Esophagus muscularis mucosa (tissue), 4 donors: ENCODE measurements at places on chromosomes 16 and 17. TPM values are rescaled to one million over a fixed set of nuclear protein-coding genes. Genes with fewer than 3 reads are reported as not detected.

GRCh38 chr17:6910987-6911603 is 79.6 kb upstream of the TEKT1 start:
- no peak for DNase-seq

- no peak for DNase-seq
Measured at GRCh38 chr16:73298562-73298961, 250.6 kb upstream of the ZFHX3 start.

DNA sequence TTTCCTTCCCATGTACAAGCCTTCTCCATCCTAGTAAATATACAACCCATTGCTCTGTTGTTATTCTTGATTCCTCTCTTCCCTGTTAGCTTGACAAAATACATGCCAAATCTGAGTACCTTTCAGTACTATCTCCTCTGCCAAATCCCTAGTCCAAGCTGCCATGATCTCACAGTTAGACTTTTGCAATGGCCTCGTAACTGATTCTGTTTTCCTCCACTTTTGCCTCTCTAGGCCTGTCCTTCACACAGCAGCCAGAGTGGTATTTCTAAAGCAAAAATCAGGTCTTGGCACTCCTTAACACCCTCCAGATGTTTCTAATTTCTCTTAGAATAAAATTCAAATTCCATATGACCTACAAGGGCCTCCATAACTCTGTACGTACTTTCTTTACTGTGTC is 153.0 kb upstream of the RBL2 start:
- DNase-seq = no peak

DNA sequence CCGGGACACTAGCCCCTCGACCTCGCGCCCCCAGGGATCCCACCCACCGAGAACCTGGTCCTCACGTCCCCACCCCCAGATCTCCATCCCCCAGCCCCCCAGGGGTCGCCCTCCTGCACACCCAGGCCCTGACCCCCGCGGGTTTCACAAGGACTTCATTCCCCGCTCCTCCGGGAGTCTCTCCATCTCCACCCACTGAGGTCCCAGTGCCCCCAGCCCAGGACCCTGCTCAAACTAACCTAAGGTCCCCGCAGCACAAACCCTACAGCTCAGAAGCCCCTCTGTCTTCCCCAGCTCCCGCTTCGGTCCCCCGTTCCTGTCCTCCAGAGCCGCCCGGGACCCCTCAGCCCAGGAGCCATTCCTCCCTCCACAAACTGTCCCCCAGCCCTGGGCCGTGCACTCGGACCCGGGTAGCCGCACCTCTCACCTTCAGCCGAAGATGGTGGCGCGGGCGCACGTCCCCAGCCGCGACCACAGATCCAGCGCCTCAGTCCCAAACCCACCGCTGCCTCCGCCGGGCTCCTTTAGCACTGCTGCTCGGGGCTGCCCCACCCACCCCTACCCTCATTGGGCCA is at the start of gene MYH10:
TSS of gene MYH10 (minus strand) at position 499 of the 575 bp plus-strand sequence. CDS start 7,479 bp downstream, outside the sequence.
- DNase-seq = no peak

DNA sequence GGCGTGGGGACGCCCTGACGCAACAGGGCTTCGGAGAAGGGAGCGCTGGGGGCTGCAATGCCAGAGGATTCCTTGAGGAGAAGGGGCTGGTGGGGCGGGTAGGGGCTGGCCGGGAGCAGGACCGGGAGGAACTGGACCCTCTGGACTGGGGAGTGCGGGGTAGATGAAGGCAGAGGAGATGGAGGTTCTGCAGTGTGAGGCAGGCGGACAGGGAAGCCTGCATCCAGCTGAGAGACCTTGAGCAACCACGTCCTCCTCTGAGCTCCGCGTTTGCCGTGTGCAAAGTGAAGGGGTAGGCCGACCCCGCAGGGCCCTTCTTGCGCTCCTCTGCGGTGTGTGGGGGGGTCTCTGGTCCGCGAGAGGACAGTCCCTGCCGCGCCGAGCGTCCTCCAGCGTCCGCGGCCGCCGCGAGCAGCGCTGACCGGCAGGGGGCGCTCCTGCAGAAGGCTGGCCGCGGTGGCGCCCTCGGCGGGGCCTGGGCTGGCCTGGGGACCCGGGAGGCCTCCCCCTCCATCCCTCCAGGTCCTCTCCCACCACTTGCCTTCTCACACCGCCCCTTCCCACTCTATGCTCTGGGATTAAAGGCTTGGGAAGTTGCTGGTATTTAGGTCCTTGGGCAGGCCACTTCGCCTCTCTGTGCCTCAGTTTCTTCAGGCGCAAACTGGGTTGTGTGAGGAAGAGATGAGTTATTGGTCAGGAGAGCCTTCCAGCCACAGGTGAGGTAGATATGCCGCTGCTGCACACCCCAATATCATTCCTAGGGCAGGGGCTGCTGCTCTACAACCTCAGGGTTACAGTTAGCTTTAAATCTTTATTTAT is 9.6 kb upstream of the WNT9B start:
- DNase-seq = no peak

- DNase-seq = no peak
Measured at GRCh38 chr17:58121925-58122324, 26.3 kb upstream of the OR4D1 start.

DNA sequence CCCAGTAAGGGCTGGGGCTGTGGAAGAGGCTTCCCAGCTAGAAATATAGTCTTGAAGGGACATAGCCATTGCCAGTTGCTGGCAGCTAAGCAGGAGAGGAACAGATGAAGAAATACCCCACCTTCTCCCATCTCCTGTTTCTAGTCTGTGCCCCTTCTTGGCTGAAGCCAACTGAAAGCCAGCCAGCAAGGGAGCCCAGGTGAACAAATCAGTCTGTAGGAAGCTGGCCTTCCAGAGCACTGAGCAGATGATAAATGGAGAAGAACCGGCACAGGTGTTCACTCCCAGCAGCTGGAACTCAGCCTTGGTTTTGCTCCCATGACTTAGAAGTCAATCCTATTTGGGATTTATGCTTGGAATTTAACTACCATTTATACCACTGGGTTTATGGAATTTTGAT is 69.2 kb upstream of the DHX40 start:
- DNase-seq = peak; percentile 45

DNA sequence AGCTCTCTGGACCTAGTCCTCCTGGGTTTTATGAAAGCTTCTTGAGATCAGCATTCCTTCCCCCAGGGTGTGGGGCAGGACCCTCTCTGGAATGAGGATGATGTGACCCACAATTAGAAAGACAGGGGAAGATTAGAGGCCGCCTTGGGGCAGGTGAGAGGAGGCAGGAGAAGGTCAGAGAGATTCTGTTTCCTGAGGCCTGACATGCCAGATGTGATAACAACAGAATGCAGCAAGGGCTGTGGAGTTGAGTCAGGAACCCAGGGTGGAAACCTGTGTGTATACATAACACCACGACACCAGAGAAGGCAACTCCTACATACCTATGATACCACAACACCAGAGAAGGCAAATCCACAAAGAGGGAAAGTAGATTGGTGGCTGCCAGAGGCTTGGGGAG is 5.4 kb upstream of the SLC5A10 start:
- no peak for DNase-seq

- DNase-seq = no peak
Measured at GRCh38 chr16:53664724-53665345, 38.8 kb downstream of the RPGRIP1L start.

DNA sequence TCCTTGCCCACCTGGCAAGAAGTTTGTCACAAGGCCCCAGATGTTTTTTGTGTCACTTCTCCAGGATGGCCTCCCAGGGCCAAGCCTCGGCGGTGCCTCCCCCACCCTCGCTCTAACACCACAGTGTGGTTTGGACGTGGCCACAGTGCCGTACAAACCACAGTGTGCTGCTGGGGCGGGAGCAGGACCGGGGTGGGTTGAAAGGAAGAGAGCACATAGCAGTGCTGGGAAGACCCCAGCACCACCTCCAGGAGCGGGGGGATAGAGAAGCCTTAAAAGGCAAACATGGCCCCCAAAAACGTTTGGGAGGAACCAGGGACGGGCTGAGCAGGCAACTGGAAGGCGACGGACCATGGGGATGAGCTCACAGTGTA is 5.0 kb upstream of the BCL6B start:
- no peak for DNase-seq

DNA sequence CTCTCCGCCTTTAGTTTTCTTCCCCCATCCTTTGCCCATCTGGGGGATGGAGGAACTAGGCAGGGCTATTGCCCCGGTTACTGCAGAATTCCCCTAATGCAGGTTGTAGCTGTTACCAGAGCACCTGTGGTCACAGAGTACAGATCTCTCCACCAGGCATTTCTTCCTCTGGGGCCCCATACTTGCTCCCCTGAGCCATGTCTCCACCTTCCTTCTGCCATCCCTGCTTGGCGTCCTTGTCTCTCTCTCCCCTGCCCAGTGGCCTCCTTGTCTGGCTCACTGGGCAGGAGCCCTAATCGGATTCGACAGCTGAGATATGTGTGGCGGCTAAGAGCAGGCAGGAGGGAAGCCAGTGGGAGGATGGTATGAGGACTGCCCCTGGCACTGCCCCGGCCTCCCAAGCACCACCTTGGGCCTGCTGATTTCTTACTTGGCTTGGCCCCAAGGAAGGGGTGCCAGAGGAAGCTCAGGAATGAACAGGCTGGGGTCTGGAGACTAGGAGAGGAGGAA is 2.0 kb downstream of the RARA start:
- DNase-seq = no peak

DNA sequence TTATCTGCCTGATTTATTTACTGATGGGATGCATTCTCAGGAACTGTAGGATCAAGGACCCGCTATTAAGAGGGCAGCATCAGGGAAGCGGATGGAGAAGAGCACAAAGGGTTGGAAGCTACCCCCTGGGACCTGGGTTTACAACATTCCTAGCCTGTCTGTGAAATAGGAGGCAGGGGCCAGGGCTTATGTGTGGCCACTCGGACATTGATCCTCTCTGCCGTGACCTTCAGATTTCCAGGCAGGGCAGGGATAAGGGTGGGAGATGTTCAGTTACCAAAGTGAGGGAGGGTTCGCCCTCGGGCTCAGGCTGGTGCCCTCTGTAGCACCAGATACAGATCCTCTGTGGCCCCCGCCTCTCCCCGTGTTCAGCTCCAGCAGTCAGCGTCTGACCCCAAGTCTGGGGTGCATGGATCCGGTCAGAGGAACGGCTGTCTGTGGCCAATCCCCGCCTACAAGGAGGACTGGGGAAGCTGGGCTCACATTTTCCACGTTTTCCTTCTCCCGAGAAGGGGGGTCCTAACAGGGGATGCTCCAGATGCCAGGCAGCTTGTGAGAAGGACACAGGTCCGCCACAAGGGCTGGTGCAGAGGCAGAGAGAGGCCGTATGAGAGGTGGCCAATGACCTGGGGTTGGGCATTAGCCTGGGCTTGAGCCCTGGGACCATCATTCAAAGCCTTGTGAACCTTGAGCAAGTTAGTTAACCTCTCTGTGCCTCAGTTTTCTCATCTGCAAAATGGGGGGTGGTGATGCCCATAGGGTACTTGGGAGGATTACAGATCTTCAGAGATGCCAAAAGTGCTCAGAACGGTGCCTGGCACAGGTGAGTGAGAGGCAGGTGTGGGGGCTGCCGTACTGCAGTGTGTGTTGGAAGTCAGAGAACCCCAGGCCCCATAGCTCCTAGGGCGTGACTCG is 48.3 kb downstream of the ATP2C2 start:
- DNase-seq = no peak

DNA sequence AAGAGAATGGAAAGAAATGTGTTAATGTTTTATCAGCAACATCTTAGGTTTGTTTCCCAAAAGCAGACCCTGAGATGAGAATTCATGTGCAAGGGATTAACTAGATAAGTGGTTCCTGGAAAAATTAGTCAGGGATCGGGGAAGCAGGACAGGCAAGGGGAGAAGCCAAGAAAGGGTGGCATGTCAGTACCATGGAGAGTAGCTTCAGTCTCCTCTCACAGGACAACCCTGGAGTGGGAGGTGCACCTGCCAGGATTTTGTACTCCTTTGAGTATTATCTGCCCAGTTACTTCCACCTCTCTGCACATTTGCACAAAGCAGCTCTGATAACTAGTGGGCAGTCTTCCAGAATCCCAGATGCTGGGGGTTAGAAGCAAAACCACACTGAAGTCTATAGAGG is 117.0 kb downstream of the RGS9 start:
- DNase-seq = no peak

GRCh38 chr16:27326738-27327585 is 13.2 kb downstream of the IL4R start:
- peak; percentile 98 for DNase-seq

DNA sequence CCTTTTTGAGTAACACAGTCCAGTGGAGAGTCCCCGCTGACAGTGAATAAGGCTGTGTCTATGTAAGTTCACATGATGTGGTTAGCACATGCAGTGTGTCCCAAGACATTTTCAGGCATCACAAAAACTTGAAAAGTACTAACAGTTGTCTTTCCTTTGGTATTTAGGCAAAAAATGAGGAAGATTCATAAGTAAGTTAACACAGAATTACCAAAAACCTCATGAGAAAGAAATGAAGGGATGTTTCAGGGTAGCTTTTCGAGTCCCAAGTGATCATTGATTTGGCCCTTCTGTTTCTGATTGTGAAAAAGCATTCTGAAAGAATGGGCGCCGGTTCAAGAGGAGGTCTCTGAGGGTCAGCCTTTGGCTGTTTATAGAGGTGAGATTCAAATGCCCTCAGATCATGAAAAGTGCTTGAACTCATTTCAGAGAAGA is 529 bp upstream of the ASPA start:
- DNase-seq = no peak

DNA sequence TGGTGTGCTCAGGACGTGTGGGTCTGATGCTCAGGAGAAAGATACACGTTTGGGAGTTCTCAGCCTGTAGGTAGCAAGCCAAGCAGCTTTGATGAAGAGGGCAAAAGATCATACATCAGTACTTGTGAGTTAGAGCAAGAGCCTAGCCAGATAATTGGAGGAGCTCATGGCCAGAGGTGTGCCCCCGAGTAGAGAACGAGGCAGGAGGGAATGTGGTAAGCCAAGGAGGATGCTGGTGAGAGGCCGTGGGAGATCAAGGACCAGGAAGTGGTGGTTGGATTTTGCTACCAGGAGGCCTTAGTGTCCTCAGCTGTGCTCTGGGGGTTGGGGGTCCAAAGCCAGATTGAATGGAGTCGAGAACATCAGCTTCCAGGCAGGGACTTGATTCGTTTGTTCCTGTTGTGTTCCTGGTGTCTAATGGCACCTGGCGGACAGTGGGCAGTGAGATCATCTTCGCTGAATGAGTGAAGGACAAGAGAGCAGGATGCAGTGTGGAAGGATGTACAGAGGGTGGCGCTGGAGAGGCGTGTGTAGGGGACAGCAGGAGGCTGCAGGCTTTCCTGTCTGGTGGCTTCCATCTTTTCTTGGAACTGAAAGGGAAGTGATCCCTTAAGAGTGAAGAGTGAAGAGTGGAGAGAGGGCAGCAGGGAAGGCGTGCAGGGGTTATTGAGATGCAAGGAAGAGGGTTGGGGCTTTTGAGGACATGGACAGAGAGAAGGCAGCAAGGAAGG is 11.6 kb downstream of the FBXL19 start:
- DNase-seq = no peak

- DNase-seq = no peak
Measured at GRCh38 chr17:78223765-78224164, 7.7 kb upstream of the TMEM235 start.

DNA sequence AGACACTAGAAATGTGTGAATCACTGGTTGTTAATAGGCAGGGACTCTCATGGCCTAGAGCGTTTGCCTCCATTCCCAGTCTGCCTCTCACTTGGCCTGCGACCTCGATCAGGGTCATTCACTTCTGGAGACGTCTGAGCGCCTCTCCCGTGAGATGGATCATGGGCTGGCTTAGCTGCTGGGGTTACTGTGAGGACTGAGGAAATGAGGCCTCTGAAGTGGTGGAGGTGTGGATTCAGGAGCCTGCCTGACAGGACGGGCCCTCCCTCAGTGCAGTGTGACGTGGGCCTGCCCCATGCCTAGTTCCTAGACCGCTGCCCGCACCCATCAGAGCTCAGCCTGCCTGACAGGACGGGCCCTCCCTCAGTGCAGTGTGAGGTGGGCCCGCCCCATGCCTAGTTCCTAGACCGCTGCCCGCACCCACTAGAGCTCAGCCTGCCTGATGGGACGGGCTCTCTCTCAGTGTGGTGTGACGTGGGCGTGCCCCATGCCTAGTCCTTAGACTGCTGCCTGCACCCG is 61.9 kb downstream of the BANP start:
- no peak for DNase-seq

The TNFRSF17 gene
- not detected for total RNA-seq

The NFAT5 gene
- 47.1 TPM for total RNA-seq

The KRT27 gene
- not detected for total RNA-seq
